ENCODE measurements at places on chromosomes 16 and 17. TPM values are rescaled to one million over a fixed set of nuclear protein-coding genes. Genes with fewer than 3 reads are reported as not detected.

DNA sequence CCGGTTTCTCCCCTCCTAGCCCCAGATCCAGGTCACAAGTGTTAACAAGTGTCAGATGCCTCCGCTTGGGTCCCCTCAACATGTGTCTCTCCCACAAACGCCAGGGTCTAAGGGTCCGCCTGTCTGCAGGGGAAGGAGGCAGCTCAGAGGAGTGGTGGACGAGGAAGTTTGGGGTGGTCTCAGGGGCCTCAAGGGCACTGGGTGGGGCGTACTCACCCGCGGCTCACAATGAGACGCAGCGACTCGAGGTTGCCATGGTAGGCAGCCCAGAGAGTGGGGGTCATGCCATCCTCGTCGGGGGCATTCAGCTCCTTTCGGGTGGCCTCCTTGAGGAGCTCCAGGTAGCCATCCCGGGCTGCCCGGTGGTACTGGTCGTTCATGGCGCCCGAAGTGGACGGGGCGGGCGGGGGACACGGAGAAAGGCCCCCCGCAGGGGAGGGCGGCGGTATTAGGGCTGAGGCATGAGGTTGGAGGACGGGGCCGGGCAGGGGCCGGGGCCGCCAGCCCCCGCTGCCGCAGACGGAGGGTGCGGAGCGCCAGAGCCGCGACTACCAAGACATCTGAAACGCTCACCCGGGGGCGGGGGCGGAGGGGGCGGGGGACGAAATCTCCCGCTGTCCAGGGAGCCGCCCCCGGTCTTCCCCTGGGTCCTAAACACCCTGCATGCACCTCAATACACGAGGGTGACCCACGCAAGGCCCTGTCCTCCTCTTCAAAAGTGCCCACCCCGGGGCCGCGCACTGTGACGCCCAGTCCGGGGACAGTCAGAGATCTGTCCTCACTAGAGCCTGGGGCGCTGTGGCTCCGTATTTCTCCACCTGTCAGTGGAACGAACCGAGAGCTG is at the start of gene USH1G:
Gene USH1G, minus strand, starts transcription at position 562 of the 844 bp plus-strand sequence. Its CDS starts 182 bp downstream, at position 380.
- no peaks in the 10 kb centered on the region for H3K36me3 ChIP-seq
- H3K27me3 ChIP-seq = peaks cover 53% of the 10 kb centered on the region
- no peak for DNase-seq
- no peak within 1 kb of the TSS for H3K27ac ChIP-seq

DNA sequence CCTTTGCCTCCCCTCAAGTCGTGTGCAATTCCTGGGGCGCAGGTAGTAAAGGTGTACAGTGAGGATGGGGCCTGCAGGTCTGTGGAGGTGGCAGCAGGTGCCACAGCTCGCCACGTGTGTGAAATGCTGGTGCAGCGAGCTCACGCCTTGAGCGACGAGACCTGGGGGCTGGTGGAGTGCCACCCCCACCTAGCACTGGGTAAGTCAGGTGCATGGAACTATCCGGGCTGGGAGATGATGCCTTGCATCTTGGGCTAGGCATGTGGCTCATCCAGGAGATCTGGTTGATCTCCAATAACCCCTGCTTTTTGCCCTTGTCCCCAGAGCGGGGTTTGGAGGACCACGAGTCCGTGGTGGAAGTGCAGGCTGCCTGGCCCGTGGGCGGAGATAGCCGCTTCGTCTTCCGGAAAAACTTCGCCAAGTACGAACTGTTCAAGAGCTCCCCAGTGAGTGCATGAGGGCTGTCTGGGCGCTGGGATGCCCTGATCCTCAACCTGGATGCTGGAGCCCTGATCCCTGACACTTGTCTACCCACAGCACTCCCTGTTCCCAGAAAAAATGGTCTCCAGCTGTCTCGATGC is 5.2 kb downstream of the GRB7 start:
- H3K36me3 ChIP-seq = no peaks in the 10 kb centered on the region
- peaks cover 67% of the 10 kb centered on the region for H3K27me3 ChIP-seq
- peaks cover 33% of the 10 kb centered on the region for H3K4me1 ChIP-seq
- no peak for DNase-seq

DNA sequence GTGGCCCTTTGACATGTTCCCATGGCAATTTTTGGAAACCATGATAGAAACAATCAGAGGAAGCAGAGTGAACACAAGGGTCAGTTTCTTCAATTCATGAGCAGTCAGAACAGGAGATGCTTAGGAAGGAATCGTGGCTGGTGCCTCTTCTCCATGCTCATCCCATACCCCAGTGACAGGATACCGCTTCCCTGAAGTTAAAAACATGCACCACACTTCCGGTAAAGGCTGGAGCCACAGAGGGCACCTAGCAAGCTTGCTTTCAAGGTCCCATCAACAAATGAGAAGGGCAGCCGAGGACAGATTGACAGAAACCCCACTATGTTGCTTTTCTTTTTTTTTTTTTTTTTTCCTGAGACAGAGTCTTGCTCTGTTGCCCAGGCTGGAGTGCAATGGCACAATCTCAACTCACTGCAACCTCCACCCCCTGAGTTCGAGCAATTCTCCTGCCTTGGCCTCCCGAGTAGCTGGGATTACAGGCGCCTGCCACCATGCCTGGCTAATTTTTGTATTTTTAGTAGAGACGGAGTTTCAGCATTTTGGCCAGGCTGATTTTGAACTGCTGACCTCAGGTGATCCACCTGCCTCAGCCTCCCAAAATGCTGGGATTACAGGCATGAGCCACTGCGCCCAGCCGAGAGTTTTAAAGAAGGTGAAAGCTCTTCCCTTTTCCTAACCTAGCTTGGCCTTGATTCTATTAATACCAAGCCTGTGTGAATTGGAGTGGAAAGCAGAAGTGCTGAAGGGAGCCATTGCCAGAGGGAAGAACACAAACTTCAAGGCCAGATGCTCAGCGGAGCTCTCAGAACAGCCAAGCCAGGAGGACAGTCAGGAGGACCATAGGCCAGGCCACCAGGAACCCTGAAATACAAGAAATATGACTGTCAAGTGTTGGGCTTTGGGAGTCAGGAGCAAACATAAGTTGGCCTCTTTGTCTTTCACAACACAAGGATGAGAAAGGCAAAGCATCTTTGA is 16.6 kb downstream of the GP2 start:
- no peaks in the 10 kb centered on the region for H3K36me3 ChIP-seq
- no peak overlapping the region for H3K27ac ChIP-seq
- DNase-seq = no peak
- H3K4me3 ChIP-seq = no peak overlapping the region
- no peaks in the 10 kb centered on the region for H3K4me1 ChIP-seq

DNA sequence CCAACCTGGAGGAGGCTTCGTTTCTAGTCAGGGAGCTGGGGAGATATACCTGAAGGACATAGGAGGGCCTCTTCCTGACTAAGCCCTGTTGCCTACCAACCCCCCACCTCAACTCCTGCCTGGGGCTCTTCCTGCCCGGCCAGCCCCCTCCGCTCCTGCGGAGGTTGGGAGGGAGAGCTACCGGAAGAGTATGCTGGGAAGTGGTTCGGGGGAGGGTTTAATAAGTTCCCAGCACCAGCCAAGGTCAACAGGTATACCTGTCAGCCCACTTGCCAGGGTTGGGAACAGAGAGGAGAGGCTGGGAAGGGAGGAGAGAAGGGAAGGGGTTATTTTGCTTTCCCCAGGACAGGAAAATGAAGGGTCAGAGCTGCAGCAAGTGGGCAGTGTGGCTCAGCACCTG is 4.7 kb downstream of the PPP1R1B start:
- H3K36me3 ChIP-seq = no peaks in the 10 kb centered on the region
- peaks cover 43% of the 10 kb centered on the region for H3K27me3 ChIP-seq
- H3K27ac ChIP-seq = peak overlapping the region; percentile 7
- H3K4me1 ChIP-seq = peaks cover 6% of the 10 kb centered on the region

The NPIPA3 gene
- 2.1 TPM for total RNA-seq

The CSF3 gene
- 1.7 TPM for total RNA-seq

The TNFRSF17 gene
- 1.2 TPM for total RNA-seq

The CBLN1 gene
- not detected for total RNA-seq

All from left lung (tissue), 14 donors.